ENCODE measurements at places on chromosomes 3 and 15. TPM values are rescaled to one million over a fixed set of nuclear protein-coding genes. Genes with fewer than 3 reads are reported as not detected.

Gene FES
- 5.3 TPM for total RNA-seq

Gene CELF6
- not detected for total RNA-seq

DNA sequence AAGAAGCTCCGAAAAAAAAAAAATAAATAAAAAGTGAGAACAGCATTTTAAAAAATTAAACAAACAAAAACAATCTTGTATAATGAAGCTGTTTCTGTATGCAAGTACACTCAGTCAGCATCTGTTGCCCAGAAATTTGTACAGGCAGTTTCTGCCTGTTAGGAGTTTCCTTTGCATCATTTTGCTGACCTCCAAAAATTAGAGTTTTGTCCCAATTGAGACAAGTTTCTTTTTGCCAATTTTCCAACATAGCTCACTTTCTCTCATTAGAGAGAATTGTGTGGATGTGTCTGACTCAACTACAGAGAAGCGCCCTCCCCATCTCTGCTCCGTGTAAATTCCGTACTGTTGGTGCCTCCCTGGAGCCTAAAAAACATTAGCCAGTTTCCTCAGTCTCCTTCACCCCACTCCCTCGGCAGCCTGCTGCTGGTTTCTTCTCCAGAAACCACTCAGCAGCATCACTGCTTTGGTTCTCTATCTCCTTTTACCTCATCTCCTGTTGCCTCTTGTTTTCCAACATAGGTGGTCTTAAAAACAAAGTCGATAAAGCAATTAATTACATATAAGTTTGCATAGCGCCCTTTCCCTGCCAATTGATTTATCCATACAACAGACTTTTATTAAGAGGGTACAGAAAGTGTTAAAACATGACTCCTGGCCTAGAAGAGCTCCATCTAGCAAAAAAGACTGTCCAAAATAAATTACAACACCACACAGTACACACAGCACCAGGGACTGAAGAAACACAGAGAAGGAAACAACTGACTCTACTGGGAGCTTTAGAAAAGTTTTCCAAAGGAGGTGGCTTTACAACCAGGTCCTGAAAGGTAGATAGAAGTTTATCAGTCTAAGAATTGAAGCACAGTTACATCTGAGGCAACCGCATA, 286.7 kb downstream of the SHOX2 start:
- no peak overlapping the region for H3K27ac ChIP-seq
- H3K4me1 ChIP-seq: no peaks in the 10 kb centered on the region
- DNase-seq: no peak
- H3K36me3 ChIP-seq: no peaks in the 10 kb centered on the region
- no peak overlapping the region for H3K4me3 ChIP-seq

GRCh38 chr3:141710888-141711616, 27.0 kb upstream of the RNF7 start:
- no peaks in the 10 kb centered on the region for H3K36me3 ChIP-seq
- no peak overlapping the region for H3K27ac ChIP-seq
- no peaks in the 10 kb centered on the region for H3K4me1 ChIP-seq
- no peaks in the 10 kb centered on the region for H3K27me3 ChIP-seq
- no peak overlapping the region for H3K4me3 ChIP-seq
- DNase-seq: no peak

GRCh38 chr3:12655701-12656100, 8.2 kb downstream of the RAF1 start:
- no peak for DNase-seq
- no peak overlapping the region for H3K4me3 ChIP-seq
- no peaks in the 10 kb centered on the region for H3K36me3 ChIP-seq
- no peaks in the 10 kb centered on the region for H3K27me3 ChIP-seq
- peaks cover 79% of the 10 kb centered on the region for H3K4me1 ChIP-seq

DNA sequence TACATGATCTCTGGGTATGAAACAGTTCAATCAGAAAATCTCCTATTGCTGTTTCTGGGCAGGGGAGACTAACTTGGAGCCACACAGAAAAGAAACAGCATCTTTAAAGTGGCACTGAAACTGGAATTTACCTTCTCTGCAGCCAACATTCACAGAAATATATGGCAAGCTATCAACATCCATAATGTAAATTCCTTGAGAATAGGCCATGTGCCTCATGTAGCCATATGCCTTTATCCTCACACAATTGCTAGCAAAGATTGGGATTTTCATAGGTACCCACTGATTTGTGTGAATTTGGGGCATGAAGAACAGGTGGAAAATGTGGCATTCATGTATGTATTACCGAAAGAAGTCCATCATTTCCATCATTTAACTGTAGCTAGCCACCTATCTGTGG, 386.3 kb upstream of the TMCO5A start:
- no peak for DNase-seq
- H3K4me1 ChIP-seq: no peaks in the 10 kb centered on the region
- H3K27me3 ChIP-seq: no peaks in the 10 kb centered on the region
- H3K27ac ChIP-seq: no peak overlapping the region
- no peaks in the 10 kb centered on the region for H3K36me3 ChIP-seq

GRCh38 chr15:57792724-57793449, 86.4 kb downstream of the POLR2M start:
- H3K36me3 ChIP-seq: no peaks in the 10 kb centered on the region
- no peak overlapping the region for H3K4me3 ChIP-seq
- DNase-seq: no peak
- no peaks in the 10 kb centered on the region for H3K27me3 ChIP-seq
- H3K27ac ChIP-seq: no peak overlapping the region
- H3K4me1 ChIP-seq: no peaks in the 10 kb centered on the region

GRCh38 chr15:66276546-66276945, 16.8 kb upstream of the DIS3L start:
- no peak overlapping the region for H3K27ac ChIP-seq
- no peaks in the 10 kb centered on the region for H3K36me3 ChIP-seq
- H3K27me3 ChIP-seq: no peaks in the 10 kb centered on the region
- H3K4me3 ChIP-seq: no peak overlapping the region
- DNase-seq: no peak

- H3K4me1 ChIP-seq: peaks cover 26% of the 10 kb centered on the region
- no peaks in the 10 kb centered on the region for H3K27me3 ChIP-seq
- peak overlapping the region; percentile 22 for H3K27ac ChIP-seq
- DNase-seq: peak; percentile 82
- H3K4me3 ChIP-seq: no peak overlapping the region
These were observed 178.2 kb upstream of the LPP start for GRCh38 chr3:187975561-187976364.

DNA sequence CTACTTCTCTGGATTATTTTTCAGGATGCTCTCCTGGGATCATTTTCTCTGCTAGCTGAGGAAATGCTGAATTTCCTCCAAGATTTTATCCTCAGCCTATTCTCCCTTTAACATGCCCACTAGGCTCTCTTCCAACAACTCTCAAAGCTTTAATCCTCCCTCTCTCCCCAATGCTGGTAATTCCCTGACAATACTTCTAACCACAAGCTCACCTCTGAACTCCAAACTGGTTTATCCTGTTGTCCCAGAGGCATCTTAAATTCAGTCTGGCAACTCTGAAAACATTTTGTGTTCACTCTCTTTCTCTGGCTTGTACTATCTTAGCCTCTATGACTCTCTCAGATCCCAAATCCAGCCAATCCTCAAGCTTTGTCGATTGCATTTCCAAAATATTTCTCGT, 490.3 kb downstream of the MECOM start:
- no peaks in the 10 kb centered on the region for H3K4me1 ChIP-seq
- H3K36me3 ChIP-seq: no peaks in the 10 kb centered on the region
- H3K27me3 ChIP-seq: no peaks in the 10 kb centered on the region
- H3K27ac ChIP-seq: no peak overlapping the region
- DNase-seq: no peak
- no peak overlapping the region for H3K4me3 ChIP-seq

DNA sequence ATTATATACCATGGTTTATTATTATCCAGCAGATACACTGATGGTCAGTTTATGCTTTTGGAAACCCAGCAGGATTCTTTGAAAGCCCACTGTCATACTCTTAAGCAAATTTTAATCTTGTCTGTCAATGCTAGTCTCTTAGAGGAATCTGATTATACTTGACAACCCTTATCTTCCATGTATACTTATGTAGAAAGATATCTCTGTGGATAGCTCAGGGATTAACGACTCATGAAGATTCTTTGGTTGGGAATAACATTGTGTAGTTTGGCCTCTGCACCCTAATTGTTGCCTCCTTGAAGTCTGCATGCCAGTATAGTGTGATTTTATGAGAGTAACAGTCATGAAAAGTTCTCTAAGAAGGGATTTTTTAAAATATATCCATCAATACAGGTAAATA, 33.0 kb downstream of the FILIP1L start:
- no peak overlapping the region for H3K4me3 ChIP-seq
- H3K4me1 ChIP-seq: peaks cover 24% of the 10 kb centered on the region
- no peak overlapping the region for H3K27ac ChIP-seq
- H3K36me3 ChIP-seq: no peaks in the 10 kb centered on the region
- DNase-seq: no peak
- H3K27me3 ChIP-seq: no peaks in the 10 kb centered on the region

- H3K36me3 ChIP-seq: no peaks in the 10 kb centered on the region
- peak overlapping the region; percentile 94 for H3K27ac ChIP-seq
- H3K4me3 ChIP-seq: peak overlapping the region; percentile 97
These were observed 1.5 kb downstream of the CRBN start for GRCh38 chr3:3177861-3178497.

Data from gastrocnemius medialis (tissue), 4 donors.